Erythroblast (primary cell): ENCODE measurements at places on chromosomes 7 and 10.

DNA sequence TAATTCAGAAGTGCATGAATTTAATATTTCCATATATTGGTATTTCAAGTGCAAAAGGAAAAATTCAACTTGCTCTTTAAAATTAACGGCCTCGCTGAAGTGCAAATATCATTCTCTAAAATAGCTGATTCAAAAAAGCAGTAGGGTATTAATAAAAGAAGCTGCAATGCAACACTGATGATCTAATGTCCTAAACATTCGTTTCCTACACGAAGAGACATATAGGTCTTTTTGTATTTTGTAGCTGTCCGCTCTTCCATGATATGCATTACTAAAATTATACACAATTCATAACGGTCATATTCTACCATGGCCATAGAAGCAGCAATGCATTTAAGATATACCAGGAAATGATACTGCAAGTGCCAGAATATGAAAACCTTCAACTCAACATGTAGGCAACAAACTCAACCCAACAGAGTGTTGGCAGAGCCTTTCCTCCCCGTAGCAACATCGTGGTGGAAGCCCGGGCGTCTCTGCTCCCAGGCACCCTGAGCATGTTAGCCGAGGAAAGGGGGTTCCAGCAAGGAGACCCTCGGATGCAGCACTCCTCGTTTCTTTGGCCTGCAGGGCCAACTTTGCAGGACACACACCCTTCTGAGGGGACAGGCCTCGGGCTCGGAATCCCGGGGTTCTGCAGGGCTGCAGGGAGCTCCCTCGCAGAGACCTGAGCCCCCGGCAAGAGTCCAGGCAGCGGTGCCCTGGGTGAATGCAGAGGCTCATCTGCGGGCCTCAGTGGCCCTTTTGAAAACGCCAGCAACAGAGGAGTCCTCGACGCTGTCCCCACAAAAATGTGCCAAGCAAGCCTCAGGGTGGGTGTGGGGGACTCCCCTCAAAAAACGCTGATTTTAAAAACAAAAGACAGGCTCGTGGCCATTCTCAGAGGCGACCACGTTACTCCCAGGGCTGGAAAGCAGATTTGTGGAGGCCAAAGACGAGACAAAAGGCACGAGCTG is 1.6 kb downstream of the FAM171A1 start:
- DNase-seq: peak; percentile 35

DNA sequence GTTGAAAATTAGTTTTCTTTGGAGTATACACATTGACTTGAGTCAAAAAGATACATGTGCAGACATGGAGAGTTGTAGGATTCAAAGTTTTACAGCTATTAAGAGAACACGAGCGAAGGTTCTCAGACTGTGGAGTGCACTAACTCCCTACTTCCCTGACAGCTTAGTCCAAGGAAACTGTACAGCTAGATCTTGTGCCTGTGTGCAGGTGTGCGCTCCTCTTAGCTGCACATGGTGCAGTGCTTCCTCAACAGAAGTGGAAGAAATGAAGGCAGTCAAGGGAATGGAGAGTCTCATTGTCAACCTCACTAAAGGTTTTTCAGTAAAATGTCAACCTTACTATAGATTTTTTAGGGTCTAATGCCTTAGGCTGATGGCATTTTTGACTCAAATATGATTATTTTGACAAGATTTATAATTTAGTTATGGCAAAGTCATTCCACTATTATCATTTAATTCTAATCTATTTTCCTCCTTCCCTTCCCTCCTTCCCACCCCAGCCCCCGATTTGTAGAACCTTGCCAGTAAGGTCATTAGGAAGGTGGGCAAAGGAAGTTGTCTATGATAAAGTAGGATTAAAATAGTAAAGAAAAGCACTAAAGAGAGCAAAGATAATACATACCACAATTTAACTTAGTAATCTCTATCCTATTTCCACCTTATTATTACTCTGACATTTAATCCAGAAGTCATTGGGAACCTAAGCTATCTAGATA is 13.6 kb downstream of the PDK4 start:
- no peak for DNase-seq

GRCh38 chr10:17225808-17226207 is 2.2 kb upstream of the VIM start:
- no peak for DNase-seq

DNA sequence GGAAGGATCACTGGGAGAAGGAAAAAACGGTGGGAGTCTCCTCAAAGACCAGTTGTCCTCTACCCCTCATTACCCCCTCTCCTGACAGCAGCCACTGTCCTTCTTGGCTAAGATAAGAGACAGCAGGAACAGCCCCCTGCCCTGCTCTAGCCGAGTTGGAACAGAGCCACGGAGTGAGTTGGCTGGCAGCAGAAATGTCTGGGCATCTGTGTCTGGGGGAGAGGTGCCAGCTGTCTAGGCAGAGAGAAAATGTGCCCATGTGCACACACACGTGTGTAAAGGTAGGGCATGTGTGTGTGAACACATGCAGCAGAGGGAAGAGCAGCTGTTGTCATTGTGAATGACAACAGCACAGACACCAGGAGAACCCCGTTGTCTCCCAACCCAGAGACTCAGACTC is 9.4 kb upstream of the HILPDA start:
- no peak for DNase-seq

- DNase-seq: no peak
Measured at GRCh38 chr10:72392571-72392970, 37.9 kb upstream of the DNAJB12 start.

GRCh38 chr10:77939561-77940001 is 13.0 kb upstream of the DLG5 start:
- no peak for DNase-seq

DNA sequence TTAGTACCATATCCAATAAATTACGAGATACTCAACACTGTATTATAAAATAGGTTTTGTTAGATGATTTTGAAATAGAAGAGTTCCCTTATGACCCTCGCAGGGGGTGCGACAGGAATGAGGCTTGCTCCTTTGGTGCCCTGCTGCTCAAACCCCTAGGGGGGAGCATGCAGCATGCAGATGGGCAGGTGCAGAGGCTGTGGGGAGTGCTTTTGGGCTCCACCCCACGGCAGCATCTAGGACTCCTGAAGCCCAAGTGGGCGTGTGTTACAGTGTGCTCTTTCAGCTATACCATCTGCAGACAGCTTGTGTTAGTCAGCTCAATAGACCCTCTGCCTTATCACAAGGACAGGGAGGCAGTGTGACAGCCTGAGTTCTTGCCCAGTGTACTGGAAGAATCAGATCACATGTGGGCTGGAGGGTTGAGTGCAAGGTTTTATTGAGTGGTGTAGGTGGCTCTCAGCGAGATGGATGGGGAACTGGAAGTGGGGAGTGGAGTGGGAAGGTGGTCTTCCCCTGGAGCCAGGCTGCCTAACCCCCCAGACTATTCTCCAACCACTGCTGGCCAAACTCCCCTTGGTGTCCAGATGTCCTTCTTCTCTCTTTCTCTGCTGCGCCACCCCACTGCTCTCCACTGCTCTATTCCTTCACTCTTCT is 3.1 kb upstream of the MRC1 start:
- peak; percentile 23 for DNase-seq

DNA sequence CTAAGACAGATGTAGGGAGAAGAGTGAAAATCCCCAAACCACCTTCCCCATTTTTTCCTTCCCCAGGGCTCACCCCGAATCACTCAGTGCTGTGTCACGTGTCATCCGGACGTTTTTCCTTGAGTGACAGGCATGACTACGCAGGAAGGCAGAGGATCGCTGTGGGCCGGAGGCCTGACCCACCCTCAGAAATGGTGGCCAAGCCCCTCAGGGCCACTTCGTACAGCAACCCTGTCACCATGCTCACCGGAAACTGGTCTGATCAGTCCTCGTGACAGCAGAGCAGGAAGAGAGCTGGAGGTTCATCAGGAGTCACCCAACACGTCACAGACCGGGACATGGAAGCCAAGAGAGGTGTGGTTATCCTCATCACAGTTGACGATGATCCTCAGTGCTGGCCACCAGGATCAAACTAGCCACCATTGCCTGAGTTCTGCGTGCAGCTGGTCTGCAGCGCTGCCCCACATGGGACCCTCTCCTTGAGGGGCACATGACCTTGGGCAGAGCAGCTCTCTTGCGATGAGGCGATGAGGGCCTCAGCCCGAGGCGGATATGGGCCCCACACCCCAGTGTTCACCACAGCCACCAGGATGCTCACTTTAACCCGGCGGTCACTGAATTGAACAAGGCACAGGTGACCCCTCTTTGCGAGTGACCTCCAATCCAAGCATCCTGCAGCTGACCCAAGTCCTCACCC is 99.3 kb upstream of the INSIG1 start:
- DNase-seq: no peak

GRCh38 chr10:14645239-14645960 is 129.3 kb downstream of the FAM107B start:
- DNase-seq: no peak

- DNase-seq: no peak
Measured at GRCh38 chr10:74227697-74228424, 76.8 kb downstream of the ADK start.

GRCh38 chr7:155761162-155761561 is 51.1 kb downstream of the SHH start:
- DNase-seq: no peak

GRCh38 chr10:7181420-7181819 is 229.4 kb downstream of the SFMBT2 start:
- DNase-seq: no peak

DNA sequence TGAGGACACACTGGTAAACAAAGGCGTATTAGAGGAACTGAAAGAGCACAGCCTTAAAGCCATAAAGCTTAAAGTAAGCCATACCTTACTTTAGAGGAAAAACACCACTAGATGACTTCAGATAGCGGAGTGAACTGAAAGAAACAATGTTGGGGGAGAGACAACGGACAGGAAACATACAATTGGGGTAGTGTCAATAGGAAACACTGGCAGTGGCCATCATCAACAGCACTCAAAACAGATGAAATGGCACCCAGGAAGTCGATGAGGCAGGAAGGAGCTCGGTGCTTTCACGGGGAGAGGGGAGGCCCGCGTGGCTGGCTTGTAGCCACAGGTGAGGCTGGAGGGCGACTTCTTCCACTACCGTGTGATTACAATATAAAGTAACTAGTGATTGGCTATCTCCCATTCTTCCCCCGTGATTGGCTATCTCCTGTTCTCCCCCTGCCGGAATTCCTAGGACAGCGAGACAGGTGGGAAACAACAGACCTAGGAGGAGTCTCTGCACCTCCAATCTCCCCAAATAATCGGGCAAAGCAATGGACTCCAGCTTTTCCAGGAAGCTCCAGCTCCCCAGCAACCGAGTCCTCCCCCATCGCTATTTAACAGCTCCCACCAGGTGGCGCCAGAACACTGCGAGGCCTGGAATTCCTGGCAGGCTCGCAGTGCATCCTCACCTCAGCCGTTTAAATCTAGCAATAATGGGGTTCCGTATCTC is 2.4 kb upstream of the TAS2R38 start:
- DNase-seq: peak; percentile 66

DNA sequence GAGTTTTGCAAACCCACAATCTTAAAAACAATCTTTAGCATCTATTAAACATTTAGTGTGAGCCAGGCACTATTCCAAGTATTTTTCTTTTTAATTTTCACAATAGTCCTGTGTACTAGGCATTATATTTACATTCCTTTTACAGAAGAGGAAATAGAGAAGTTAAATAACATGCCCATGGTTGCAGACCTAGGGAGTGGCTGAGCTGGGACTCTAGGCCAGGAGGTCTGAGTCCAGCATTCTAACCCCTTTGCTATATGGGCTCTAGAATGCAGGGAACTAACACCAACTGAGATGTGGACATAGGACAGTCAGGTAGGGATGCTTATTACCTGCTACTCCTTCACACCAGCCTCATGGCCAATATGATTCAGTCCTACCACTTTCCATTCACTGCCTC is 243.8 kb downstream of the XPNPEP1 start:
- DNase-seq: no peak

GRCh38 chr7:127392182-127392565 is 334 bp downstream of the ZNF800 start:
- DNase-seq: peak; percentile 91
